ENCODE measurements at places on chromosomes 1 and 21.

DNA sequence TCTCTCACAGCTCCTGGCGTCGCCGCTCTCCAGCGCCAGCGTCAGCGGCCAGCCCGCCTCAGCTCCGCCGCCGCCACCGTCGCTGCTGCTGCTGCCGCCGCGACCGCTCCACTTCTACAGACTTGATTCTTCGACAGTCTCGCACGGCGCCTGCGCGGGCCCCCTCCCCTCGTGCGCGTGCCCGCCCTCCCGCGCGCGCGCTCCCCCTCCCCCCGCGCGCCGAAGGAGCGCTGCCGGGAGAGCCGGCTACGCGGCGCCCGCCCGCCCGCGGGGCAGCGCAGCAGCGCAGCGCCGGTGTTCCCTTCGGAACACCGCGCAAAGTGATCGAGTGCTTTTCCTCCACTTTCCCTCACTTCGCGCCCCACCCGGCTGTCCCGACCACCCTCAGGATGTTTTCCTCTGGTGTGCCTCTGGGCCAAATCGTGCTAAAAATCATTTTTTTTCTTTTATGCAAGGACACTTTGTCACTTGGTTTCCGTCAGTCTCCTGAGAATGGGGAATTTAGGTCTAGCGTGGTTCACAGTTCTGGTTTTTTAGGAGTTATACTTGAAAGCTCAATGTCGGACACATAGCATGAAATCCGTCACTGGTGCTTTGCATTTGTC lies at the start of gene IRF2BP2:
IRF2BP2 (minus strand) TSS at position 118 of the 605 bp plus-strand sequence. CDS start 684 bp downstream, outside the sequence.
- DNase-seq: peak; percentile 84

- DNase-seq: no peak
Observed at GRCh38 chr1:171819946-171820345, 21.4 kb upstream of the DNM3 start.

DNA sequence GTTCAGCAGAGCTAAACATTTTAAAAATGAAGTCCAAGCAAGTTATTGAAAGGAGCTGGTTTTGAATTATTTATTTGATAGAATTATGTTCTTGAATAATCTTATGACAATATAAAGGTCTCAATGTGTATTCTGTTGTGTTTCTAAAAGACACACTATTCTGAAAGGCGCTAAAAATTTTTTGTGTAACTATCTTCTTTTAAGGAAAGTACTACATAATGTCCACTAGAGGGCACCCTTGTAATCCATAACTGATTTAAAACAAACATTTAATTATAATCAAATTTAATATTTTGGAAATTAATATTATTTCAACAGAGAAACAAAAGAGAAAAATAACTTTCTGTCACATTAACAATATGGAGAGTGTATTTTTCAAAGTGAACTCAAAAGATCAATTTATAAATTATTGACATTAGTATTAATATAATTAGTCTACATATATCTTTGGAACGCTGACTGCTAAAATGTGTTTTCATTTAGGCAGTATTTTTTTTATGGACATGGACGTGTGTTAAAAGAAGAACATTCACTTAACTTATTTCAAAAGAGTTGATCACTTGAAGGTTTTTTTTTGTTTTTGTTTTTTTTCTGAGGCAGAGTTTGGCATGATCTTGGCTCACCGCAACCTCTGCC lies 248.4 kb downstream of the DENND1B start:
- DNase-seq: peak; percentile 24

GRCh38 chr1:108570128-108570527 lies 10.2 kb downstream of the EEIG2 start:
- DNase-seq: peak; percentile 38

DNA sequence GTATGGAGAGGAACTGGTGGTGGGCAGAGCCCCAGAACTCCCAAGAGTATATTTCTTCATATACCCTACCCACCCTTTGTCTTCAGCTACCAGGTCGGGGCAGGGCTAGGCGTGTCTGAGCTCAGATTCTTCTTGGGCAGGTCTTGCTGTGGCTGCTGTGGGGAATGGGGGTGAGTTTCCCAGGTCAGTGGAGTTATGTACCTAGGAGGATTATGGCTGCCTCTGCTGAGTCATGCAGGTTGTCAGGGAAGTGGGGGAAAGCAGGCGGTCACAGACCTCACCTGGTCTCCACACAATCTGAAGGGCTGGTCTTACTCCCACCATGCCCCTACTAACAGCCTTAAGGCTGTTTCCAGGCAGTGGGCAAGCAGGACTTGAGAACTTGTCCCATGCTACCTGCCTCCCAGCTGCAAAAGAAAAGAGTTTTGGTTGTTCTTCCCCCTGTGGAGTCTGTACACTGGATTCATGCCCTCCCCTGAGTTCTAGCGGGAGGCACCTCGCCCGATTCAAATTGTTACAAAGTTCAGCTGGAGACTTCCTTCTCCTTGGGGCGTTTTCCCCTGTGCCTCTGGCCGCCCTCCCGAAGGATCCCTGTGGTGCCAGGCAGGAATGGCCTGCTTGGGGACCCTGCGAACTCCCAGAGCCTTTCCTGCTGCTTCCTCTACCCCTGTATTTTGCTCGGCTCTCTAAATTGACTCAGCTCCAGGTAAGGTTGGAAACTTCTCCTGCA lies 58.6 kb downstream of the NPHS2 start:
- no peak for DNase-seq

DNA sequence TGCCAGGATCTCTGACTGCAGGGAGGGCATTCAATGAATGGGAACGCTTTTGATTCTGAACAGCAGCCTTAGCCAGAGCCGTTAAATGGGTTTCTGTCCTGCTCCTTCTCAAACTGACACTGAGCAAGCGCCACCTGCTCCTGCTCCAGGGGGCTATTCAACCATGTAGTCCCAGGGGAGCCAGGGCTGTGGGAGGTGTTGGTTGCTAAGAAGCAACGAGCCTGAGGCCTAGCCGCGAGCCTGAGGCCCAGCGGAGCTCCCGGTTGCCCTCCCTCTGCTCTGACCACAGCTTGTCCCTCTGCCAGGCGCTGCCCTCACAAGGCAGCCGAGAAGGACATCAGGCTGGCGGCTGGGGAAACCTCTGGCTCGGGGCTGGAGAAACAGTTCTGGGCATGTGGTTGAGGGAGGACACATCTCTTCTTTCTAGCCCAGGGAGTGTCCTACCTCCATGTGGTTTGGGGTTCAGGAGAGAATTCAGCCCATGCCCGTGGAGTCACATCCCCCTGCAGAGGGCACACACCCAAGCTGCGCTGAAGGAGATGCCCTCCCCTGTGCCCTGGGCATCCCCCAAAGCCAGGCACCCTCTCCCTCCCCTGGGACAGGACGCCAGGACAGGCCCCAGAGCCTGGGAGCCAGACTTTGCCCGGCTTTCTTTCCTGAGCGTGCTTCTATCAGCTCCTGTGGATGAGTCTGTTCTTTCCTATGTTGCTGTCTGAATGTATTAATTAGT lies 18.0 kb downstream of the PCP4 start:
- DNase-seq: no peak

DNA sequence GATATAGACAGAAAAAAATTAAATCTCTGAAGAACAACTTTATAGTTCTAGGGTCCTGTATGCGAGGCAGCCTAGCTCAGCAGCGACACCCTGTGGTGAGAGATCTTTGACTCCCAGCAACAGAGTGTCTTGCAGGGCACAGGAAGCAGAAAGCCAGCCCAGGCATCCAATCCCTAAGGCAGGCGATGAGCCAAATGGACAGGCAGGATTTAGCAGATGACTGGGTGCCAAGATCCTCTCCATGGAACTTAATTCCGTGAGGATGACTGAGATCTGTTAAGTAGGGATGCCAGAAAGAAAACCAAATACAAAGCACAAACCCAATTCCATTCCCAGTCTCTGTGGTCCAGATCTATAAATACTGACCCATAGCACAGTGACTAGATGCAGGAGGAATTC lies 38.8 kb downstream of the HLCS start:
- DNase-seq: peak; percentile 92

DNA sequence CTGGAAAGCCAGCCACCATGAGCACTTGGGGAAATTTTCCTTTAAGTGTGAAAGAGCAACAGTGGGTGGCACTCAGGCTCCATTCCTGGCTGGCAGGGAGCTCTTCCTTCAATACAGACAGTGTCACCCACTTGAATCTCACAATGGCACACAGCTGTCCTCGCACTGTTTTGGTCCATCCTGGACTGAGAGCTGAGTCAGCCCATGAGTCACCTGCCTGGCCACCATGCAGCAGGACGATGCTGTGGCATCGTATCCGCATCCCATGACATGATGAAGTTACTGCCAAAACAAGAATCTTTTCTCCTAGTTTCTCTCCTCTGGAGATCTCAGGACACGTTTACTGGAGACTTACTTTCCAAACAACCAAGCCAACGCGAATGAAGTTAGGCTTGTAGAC lies 6.0 kb downstream of the TMPRSS2 start:
- DNase-seq: peak; percentile 18

DNA sequence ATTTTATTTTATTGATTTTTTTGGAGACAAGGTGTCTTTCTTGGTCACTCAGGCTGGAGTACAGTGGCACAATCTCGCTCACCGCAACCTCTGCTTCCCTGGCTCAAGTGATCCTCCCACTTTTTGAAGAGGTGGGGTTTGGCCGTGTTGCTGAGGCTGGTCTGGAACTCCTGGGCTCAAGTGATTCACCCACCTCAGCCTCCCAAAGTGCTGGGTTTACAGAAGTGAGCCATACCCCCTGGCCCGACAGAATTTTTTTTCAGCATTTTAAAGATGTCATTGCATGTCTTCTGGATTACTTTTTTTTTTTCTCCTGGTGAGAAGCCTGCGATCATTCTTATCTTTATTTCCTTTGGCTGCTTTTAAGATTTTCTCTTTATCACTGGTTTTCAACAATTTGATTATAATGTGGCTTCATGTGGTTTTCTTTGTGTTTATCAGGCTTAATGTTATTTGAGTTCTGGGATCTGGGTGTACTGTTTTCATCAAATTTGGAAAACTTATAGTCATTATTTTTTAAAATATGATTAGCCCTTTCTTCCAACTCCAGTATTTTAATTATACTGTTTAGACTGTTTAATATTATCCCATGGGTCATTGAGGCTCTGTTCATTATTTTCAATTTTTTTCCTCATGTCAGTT lies 23.1 kb upstream of the PTBP2 start:
- DNase-seq: no peak

- no peak for DNase-seq
Observed at GRCh38 chr1:19941206-19941568, 17.8 kb upstream of the PLA2G2E start.

DNA sequence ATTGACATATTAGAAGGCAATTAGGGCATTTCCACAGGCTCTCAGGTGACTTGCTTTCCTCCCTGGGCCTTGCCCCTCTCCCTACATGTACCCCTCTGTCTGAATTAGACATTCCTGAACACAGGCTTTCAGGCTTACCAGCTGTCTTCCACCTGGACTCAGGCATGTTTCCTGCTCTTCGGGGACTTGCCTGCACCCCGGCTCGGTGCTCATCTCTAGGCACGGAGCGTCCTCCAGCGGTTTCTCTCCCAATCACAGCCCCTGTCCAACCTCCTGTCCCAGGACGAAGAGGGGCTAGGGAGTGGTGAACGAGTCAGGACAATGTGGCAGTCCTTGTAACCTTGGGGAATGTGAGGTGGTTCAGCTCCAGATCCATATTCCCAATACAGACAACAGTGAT lies 4.2 kb downstream of the PROK1 start:
- DNase-seq: no peak

- DNase-seq: no peak
Observed at GRCh38 chr1:3599816-3600215, 11.5 kb downstream of the MEGF6 start.

DNA sequence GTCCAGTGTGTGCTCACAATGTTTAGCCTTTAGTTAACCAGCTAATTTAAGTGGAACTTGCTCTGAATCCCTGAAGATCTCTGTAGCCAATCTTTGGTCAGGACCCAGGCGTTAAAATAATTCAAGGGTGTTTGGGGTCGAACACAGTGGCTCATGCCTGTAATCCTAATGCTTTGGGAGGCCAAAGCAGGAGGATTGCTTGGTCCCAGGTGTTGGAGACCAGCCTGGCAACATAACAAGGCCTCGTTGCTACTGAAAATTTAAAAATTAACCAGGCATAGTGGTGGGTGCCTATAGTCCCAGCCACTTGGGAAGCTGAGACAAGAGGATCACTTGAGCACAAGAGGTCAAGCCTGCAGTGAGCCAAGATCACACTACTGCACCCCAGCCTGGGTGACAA lies 94.3 kb downstream of the ITSN1 start:
- DNase-seq: no peak

- DNase-seq: no peak
Observed at GRCh38 chr1:14976256-14976655, 177.3 kb upstream of the TMEM51 start.

DNA sequence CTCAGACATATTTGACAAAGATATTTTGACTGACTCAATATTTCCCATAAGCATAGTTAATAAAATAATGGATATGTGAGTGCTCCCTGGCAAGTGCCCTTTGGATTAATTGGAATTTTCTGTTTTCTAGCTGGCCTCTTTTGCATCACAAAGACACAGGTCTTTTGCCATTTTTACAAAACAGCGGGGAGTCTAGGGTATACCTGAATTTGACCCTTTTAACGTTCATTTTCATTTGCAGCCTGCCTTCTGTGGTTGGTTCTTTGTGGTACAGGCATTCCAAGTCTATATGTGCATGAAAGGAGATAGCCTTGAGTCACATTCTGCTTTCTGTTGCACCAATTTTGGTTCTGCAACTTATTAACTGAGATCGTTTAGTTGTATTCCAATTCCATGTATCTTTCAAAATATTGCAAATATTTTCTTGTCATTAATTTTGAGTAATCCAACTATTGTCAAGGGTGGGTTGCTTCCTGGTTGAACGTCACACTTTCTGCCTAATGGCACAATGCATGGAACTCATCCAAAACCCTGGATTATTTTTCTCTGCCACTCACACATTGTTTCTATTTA lies 171.7 kb downstream of the CRB1 start:
- no peak for DNase-seq

DNA sequence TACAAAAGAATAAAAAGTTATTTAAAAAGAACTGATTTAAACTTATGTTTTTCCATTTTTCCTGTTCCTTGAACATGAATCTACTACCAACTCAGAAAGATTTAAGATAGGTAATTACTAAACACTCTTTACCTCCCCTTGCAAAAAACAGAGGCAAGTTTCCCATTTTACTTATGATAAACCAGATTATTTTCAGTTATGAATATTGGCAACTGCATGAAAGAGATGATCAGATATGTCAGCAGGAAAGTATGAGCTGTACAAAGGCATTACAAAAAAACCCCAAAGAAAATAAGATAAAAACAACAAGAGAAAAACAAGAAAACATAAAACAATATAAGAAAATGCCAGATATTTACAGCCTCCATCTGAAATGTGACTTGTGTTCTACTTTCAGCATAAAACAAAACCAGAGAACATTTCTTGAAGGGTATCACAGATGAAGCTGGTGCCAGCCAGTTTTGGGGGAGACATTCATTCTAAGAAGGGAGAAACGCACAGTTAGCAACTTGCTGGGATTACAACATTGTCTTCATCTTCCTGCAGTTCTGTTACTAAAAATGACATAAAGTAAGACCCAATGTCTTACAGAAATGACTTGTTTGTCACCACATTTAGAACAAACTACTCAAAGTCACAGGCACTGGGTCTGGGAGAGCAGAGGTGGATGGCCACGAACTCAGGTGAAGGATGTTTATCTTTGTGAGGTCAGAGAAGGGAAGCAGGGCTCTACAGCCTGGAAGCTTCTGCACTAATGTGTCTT lies 19.1 kb downstream of the ZC3H12A start:
- DNase-seq: no peak

GRCh38 chr1:177526201-177526600 lies 355.4 kb downstream of the BRINP2 start:
- DNase-seq: no peak

GRCh38 chr1:202834771-202835547 lies 24.2 kb downstream of the PCAT6 start:
- DNase-seq: no peak

GRCh38 chr1:204791453-204792353 lies 79.0 kb upstream of the NFASC start:
- DNase-seq: peak; percentile 52
